OCI-LY7 (cell line): ENCODE measurements at places on chromosomes 1 and 21.

- DNase-seq: no peak
Observed at GRCh38 chr1:111747947-111748346, 7.8 kb upstream of the DDX20 start.

- no peak for DNase-seq
Observed at GRCh38 chr1:2639607-2640521, 7.0 kb upstream of the MMEL1 start.

GRCh38 chr21:14520535-14520934 is 25.6 kb downstream of the SAMSN1 start:
- no peak for DNase-seq

DNA sequence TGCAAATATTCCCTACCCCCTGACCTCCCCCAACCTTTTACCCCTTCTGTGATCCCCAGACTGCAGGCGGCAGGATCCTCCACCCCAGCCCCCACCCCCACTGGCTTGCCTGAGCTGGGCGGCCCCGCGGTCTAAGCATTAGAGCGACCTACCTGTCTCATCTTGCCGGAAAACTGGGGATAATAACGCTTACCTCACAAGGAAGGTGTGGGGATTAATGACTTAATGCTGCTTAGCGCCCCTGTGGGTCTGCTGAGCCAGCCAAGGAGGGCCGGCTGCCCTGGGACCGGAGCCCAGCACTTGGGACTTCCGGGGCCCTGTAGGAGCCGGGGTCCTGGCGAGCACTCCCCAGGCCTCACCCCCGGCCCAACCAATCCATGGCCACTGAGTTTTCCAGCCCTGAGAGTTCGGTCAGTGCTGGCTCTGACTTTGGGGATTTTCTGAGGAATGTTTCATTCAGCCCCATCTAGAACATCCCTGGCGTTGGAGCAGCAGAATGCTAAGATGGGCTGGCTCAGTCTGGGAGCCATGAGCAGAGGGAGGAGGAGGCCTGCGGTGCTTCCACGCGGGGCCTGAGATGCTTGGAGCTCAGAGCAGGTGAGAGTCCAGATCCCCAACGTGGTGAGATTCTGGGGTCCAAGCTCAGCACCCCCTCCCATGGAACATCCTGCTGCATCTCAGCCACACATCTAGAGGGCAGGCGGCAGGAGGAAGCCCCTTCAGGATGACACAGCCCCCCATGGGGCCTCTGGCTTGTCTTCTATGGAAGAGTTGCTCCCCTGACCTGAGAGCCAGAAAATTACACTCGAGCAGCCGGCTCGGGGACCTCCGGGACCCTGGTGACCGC is 97.9 kb downstream of the RIPK4 start:
- no peak for DNase-seq

DNA sequence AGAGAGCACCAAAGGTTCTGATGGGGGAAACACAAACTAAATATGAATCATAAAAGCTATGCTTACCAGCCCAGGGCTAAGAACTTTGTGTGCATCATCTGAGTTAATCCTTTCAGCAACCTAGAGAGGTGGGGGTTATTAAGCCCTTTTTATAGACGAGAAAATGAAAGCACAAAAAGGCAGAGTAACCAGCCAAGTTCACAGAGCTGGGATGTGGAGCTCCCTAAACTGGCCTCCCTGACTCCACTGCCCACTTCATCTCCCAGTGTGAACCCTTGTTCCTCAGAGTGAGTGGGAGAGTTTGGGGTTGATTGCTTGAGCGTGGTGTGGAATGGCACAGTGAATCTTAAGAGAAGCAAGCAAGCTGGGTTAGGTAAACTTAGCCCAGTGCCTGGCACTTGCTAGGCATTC is 10.8 kb upstream of the BCAR3 start:
- DNase-seq: no peak

DNA sequence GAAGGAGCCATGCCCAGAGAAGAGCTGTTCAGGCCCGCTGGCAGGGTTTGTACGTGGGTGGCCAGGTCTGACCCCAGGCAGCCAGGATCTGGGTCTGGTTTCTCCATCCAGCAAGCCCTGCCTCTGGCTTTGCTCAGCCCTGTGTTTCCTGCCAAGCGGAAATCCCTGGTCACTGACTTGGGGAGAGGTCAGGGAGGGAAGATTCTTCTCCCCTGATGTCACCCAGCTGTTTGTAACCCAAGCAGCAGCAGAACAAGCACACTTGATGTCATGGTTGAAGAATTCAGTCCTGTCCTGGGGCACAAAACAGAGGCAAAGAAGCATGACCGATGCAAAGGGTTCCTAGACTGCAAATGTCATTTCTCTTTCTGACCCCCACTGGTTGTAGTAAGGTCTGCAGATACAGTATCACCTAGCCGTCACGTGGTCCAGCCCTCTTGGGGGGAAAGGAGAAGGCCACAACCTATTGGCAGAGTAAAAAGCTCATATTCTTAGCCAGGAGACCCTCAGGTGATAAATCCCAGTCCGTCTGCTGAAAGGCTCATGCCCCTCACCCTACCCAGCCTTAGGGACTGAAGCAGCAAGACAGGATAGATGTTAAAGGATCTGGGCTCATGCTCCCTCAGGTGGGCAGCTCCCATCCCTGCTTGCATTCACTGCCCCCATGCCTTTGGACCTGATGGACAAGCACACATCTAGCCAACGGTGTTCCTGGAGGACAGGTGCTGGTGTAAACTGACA is 120.9 kb downstream of the SYT2 start:
- peak; percentile 68 for DNase-seq

- DNase-seq: no peak
Observed at GRCh38 chr1:14522926-14523241, 75.6 kb upstream of the KAZN start.

DNA sequence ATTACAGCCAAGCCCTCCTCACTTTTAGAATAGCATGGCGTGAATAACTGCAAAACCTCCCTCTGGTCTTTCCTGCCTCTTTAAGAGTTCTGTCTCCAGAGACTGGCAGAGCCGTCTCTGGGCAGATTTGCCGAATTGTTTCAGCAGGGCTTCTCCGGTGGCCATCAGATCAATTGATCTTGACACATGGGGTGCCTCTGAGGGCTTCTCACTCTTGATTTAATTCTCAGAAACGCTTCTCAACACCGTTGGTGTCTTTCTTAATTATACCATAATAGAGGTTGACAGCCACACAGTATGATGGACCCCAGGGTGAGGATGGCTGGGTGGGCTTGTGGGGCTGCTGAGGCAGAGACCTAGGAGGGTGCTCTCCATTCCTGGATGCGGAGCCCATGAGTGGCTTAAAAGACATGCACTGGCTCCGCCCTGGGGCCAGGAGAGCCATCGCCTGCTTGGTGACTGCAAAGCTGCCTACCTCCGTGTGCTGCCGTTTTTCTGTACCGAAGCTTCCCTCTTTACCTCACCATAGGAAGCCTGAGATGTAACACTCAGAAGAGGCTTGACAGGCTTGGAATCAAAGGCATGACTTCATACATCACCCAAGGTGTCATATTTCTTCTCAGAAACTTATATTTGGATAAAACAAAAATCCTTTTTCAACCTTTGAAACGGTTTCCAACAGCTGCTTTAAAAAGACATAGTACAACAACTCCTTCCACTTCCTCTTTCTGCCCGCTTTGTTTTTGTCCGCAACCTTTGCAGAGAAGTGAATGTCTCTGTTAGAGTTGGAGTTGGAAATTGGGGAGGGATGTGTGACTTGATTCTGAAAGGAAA is 82.9 kb downstream of the GALNT2 start:
- peak; percentile 82 for DNase-seq

DNA sequence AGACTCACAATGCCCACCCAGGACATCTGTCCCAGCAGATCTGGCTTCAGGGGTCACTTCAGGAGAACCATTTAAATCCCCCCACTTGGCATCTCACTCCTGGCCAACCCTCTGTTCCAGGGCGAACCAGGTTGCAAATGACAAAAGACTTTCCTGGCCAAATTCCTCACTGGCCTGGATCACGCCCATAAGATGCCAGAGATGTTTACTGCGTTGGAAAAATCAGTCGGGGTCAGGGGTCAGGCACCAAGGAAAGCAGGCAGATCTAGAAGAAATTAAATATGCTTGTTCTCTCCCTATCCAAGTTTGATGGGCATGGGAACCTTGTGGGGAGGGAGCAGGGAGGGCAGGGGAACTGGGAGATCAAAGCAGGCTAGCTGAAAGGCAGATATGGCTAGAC is 14.6 kb upstream of the AGTRAP start:
- no peak for DNase-seq

- DNase-seq: no peak
Observed at GRCh38 chr1:210815641-210816550, 318.1 kb downstream of the KCNH1 start.

DNA sequence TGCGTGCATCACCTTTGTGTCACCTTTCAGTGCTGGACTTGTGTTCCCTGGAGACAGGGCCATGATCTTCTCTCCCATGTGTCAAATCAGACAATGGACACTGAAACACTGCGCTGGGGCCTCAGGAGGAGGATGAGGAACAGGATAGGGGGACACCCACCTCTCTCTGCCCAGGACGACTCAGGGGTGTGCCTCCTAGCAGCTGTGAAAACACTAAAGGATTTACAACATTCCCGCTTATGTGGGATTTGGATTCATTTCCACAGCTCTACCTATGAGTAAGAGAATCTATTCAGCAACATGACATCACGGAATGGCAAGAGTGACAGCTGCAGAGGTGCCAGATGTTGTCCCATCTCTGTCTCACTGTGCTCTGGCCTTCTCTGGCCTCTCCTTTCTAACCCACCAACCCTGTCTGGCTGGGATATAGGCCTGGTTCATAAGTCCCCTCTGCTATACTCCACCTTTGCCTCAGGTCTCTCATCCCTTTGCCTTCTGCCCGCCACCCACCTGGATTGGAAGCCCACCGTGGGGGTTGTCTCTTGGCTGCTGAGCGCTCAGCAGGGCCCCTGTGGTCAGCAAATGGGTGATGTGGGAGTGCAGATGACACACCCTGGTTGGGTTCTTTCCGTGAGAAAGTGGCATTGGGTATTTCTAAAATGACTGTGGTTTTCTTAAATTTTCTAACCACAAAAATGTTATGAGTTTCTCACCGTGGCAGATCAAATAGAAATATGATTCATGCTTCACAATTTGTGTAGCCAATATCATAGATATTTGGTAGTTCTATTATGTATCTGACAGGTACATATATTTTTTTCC is 47.1 kb upstream of the TLR5 start:
- no peak for DNase-seq

DNA sequence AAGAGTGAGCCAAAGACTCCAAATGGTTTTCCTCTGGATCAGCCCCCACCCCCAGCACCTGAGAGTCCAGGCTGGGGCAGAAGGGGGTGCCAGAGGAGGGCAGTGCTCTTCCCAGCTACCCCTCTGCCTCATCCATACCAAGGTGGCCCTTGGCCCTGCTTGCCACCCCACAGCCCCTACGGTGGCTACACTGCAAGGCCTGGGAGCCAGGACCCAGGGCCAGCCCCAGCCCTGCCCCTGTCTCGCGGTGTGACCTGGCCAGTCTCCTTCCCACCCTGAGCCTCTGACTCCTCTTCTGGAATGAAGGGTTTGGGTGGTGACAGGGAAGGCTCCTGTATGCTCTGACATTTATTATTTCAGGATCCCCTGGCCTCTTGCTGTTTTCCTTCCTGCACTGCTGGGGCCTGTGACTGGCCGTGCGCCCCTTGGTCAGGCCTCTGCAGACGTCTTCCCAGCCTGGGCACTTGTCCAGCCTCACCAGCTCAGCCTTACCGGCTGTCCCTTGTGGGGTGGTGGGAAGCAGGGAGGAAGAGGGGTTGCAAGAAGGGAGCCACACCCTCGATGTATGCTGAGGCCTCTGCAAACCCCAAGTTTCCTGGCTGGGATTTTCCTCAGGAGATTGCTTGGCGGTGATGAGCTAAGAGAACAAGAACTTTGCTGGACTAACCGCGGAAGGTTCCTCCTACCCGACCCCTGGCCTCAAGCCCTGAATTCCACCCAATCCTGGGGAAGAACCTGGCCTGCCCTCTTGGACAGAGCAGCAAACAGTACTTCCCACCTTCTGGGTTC is 13.5 kb downstream of the ASAP3 start:
- no peak for DNase-seq

GRCh38 chr1:65958561-65959350 is 166.1 kb downstream of the PDE4B start:
- DNase-seq: peak; percentile 59

DNA sequence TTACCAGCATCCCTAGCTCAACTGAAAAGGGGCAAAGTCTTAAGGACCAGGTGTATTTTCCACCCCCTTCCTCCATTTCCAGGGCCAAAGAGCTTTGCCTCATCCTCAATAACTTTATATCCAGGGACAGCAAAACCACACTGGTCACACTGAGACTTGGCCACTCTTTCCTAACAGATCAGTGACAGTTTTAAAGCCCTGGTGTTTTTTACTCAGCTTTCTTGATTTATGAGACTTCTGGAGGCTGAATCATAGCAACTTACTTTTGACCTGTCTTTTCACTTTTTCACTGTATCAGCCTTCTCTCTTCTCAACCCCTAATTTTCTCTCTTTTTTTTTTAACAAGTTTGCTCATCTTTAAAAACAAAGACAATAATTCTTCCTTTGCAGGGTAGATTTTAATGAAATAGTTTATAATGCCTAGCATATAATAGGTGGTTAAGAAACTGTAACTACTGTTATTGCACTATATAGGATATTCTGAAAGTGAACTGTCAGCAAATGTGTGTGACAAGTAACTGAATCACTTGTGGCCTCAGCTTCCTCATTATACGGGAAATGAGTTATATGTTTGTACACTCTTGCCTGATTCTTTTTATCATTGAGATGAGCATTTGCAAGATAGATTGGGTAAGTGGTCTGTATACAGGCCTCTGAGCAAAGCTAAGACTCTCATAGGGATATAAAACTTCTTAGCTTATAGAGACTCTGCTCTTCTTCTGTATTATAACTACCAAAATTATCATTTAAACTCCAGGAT is 19.7 kb upstream of the DYNLT5 start:
- DNase-seq: peak; percentile 43

DNA sequence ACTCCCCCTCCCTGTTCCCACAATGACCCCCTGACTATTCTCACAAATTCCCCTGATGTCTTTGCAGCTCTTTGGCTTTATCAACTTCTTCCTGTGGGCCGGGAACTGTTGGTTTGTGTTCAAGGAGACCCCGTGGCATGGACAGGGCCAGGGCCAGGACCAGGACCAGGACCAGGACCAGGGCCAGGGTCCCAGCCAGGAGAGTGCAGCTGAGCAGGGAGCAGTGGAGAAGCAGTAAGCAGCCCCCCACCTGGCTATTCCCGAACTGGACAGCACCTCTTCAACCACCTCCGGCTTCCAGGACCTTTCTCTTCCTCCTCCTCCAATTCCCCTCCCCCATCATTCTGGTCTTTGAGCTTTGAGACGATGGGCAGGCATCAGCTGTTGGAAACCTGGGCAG is 4.4 kb upstream of the ATXN7L2 start:
- DNase-seq: no peak

GRCh38 chr1:163147019-163147418 is 55.7 kb downstream of the RGS5 start:
- DNase-seq: no peak

DNA sequence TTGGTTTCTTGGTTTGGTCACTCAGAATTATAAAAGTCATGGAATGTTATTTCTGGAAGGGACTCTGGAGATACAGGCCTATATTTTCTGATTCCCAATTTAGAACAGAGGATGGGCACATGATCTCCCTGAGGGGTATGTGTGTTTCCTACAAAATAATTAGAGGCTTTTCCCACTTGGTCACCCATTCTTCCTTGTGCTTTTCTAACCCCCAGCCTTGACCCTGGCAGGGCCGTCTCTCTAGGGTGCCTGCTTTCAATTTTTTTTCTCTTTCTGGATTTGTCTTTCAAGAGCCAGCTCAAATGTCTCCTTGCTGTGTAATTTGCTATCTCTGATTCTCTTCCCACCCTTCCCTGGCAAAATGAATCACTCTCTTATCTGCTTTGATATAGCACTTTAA is 131.9 kb downstream of the HLX start:
- no peak for DNase-seq
